ENCODE measurements at places on chromosomes 11 and 22.
A peak's percentile ranks its signal among the peaks of the same experiment; 100 is the strongest.

GRCh38 chr11:108890482-108891105 is 225.7 kb downstream of the DDX10 start:
- DNase-seq = no peak

- no peak for DNase-seq
These were observed 65.2 kb upstream of the MTMR2 start for GRCh38 chr11:95989076-95989605.

- DNase-seq = no peak
These were observed 73.7 kb downstream of the FLI1 start for GRCh38 chr11:128767591-128768001.

- DNase-seq = no peak
These were observed 2.4 kb downstream of the UBQLN3 start for GRCh38 chr11:5507177-5507932.

DNA sequence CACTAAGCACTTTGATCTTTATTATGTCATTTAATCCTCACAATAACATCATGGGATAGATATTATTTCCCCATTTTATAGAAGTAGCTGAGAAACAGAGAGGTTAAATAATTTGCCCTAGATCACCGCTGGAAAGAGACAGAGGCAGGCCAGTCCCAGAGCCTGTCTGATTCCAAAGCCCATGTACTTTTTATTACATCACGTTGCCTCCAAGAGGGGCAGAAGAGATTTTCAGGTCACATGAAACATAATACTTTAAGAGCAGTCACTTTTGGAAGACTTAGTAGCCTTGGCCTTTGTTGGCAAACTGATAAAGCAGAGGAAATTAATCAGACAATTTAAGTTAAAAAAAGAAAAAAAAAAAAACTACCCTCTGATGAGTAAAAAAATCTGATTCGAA is 200.2 kb upstream of the ARHGAP20 start:
- DNase-seq = no peak

- DNase-seq = no peak
These were observed 113.5 kb downstream of the SLC1A2 start for GRCh38 chr11:35305670-35306382.

DNA sequence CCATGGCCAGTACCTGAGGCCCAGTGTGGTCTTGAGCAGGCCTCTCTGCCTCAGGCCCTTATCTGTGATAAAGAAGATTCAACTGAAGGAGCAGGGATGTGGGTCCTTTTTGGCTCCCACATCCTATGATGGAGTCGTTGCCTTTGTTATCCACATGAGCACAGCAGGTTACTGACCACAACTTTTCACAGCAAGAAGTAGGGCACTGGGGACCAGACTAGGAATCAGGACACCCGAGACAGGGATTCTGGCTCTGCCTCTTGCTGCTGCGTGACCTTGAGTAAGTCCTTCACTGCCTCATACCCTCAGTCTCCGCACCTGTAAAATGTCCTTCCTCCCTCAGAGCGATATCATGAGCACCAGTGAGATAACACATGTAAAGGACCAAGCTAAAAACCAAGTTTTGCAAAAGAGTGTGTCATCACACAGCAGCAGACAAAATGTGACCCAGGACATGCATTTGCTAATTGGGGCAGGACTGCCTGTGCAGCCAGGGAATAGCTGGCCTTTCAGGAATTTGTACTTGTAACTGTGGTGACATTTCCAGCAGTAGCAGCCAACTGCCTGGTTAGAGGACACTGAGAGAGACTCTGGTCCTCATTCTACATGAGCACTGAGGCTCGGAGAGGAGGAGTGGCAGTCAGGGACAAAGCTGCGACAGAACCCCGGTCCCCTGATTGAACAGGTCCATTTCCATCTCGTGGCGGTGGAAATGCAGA is 13.2 kb upstream of the SMIM35 start:
- no peak for DNase-seq

- no peak for DNase-seq
These were observed 373.7 kb downstream of the METTL15 start for GRCh38 chr11:28481616-28482480.

DNA sequence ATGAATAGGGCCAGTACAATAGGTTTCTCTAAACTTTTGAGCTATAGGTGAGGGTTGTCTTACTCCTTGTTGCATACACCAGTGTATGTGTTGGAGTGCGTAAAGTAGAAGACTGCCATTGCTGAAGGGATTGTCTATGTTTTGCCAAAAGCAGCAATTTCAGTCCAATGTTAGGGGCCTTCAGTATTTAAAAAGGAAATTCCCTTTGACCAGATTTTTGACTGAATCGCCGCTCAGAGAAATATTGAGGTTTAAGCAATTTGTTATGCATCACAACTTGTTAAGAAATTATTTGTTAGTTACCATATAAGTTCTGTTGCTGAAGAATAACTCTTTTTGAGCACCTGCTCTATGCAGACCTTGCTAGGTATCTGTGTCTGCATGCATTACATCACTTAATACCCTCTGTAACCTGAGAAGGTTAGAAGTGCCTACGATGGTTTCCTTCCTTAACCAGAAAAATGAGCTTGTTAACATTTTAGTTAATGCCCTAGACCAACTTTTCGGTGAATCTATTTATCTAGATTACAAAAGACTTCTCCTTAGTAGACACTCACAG is 33.9 kb downstream of the MMP20 start:
- no peak for DNase-seq

GRCh38 chr11:23112987-23113886 is 253.0 kb upstream of the CCDC179 start:
- peak; percentile 65 for DNase-seq

DNA sequence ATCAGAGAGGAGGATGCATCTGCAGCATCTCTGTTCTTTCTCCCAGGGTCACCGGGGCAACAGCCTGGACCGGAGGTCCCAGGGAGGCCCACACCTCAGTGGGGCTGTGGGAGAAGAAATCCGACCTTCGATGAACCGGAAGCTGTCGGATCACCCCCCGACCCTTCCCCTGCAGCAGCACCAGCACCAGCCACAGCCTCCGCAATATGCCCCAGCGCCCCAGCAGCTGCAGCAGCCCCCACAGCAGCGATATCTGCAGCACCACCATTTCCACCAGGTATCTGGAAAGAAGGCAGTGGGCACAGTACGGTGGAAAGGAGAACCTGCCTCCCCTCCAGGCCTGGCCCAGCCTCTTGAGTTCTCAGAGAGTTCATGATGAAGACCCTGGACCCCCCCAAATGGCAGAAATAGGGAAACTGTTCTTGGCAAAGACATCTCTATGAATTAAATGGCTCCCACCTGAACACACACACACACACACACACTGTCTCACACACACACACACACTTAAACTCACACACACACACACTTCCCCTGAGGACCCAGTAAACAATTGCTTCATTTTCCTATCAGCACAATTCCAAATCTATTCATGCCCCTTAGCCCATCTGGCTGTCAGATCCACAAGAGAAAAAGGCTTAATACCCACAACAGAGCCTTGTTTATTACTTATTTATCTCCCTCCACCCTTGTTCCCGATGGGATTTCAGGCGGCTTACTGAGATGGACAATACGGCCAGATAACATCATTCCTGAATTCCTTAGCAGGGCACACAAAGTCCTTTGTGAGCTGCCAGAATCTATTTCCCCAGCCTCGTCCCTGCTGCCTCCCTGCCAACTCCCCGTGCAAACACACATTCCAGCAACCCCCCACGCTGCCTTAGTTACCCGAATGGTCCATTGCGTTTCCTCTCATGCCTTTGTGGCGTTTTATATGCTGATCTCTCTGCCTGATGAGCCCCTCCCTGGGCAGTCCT is 8.1 kb downstream of the TMA7B start:
- DNase-seq = no peak

GRCh38 chr22:25419247-25420113 is 145.0 kb upstream of the GRK3 start:
- DNase-seq = no peak

DNA sequence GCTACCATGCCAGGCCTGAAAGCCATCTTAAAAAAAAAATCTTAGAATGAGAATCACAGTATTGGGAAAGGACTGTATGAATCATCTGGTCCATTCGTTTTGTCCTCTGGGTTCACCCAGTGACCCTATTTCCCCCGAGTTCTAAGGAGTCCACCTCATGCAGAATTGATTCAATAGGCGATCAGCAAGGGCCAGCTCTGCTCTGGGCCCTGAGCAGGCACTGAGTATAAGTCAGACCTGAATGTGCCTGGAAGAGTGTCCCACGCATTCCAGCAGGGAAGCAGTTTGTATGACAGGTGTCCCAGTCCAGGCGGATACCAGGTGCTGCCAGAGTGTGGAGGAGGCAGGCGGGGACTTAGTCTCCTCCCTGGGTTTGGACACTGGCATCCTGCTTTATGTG is 883 bp upstream of the HMOX1 start:
- DNase-seq = no peak

DNA sequence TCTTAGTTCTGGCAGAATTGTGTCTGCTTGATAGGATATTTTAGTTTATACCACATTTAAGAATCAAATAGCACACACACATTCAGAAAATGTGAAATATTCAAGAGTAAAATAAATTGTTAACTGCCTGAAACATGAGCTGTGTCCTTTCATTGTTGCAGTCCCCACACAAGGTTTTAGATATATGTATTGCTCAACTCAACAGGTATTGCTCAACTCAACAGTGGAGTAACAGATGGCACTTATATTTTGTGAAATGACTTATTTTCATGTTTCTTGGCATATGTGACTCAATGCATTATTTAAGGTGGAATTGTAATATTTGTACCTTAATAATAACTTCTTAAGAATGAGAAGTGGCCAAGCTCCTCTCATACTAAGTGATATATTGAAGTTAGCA is 760.3 kb downstream of the CNTN5 start:
- DNase-seq = no peak

GRCh38 chr11:33125611-33126010 is 35.7 kb downstream of the CSTF3 start:
- DNase-seq = no peak

DNA sequence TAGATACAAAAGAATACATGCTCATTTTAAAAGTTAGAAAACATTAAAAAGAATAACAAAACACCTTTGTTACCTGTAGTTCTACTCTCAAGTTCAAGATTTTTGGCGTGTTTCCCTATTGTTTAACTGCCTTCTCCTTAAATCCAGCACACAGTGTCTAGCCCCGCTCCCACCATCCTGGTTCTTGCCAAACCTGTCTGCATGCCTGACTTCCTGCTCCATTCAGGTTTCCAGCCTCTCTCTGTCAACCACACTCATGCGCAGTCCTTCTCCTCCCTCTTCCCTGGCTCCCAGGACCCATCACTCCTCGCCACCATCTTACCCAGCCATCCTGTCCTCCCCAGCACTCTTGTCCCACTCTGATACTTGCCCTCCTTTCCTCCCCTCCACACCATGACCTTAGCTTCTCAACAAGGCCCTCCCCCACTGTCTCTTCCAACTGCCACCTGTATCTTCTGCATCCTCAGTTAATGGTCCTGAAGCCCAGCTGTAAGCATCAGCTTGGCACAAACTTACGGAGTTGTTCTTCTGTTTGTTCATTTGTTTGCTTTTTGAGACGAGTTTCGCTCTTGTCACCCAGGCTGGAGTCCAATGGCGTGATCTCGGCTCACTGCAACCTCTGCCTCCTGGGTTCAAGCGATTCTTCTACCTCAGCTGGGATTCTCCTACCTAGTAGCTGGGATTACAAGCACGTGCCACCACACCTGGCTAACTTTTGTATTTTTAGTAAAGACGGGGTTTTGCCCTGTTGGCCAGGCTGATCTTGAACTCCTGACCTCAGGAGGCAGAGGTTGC is 7.5 kb upstream of the MYH9 start:
- no peak for DNase-seq

- DNase-seq = no peak
These were observed 18.0 kb upstream of the UBASH3B start for GRCh38 chr11:122637541-122637940.

GRCh38 chr11:74004759-74005615 is 3.9 kb downstream of the UCP3 start:
- DNase-seq = no peak

DNA sequence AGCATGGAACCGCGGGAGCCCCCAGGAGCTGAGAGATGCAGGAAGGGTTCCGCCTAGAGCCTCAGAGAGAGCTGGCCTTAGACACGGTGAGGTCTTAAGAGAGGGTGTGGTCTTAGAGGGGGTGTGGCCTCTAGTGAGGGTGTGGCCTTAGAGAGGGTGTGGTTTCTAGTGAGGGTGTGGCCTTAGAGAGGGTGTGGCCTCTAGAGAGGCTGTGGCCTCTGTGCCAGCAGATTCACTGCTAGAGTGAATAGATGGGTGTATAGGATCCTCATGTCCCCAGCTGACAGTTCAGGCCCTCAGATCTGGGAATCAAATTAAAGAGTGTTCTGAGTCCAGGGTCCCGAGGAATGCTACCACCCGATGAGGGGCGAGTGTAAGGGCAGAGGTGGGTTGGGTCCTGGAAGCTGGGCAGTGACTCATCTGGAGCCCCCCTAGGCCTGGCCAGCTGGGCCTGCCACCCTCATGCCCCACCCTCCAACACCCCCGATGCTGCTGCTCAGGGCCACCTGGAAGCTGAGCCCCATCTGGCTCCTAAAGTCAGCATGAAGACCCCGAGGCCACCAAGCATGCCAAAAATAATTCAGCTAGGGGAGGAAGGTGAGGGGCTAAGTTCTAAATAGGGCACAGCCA is 49.5 kb downstream of the IGF2 start:
- no peak for DNase-seq

DNA sequence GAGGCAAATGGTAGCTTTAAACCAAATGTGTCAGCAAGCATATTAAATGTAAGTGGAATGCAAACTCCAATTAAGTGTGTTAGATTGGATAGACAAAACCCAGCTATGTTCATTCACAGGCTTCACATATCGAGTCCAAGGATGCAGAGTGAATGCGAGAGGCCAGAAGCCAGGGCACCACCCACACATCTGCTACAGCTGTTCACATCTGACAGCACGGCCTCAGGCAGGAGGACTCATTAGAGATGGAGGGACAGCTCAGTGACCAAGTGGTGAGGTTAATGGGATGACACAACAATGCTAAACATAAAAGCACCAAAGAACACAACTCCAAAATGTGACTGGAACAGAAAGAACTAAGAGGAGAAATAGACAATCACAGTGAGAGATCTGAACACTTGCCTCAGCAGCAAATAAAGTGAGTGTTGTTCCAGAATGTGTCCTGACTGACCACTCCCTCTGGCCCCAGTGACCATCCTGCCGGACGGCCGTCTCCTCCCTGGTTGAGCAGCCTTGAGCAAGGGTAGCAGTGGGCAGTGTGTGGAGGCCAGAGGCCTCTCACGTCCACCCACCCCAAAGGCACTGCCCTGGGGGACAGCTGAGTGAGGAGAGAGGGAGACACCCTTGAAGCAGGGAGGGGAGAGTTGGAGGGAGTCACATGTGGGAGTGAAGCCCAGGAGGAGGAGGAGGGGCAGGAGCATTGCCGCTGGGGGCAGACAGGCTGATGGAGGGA is 23.8 kb downstream of the ALG12 start:
- DNase-seq = no peak

- no peak for DNase-seq
These were observed 128.9 kb downstream of the CTNND1 start for GRCh38 chr11:57890521-57890920.

- DNase-seq = no peak
These were observed 91.1 kb downstream of the PDE2A start for GRCh38 chr11:72583177-72583553.
